ENCODE measurements at places on chromosomes 1 and 21.
A peak's percentile ranks its signal among the peaks of the same experiment; 100 is the strongest.

DNA sequence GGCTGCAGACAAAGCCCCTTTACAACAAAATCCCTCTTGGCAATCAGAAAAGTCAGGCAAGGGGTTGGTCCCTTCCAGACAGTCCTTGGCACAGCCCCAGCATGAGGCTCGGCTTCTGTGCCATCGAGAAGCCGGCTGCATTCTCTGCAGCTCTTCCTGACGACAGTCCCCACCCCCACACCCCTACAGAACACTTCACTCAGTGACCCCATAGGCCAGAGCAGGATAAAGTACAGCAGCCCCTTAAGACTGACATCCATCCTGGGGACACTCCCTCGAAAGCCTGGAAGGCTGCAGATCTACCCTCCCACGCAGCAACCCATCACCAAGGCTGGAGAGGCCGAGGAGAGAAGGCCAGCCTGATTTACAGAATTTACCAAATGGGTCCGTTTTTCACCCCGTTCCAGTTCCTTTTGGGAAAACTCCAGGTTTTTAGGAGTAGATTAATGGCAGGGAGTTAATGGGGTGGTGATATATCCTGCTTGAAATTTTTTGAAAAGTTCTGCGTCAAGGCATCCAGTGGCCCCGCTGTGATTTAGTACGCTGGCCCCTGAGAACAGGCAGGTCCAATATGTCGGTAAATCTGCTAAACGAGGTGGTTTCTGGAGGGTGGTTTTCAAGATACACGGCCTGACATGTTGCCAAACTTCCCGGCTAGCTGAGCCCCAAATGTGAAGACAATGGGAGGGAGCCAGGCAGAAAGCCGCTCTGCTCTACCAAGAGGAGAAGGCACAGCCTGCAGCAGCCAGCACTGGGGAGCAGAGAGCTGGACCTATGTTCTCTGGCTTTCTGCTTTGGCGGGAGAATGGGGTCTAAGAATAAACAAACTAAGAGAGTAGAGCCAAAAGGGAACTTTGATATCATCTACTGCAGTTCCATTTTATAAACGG, 81.7 kb downstream of the SSBP3 start:
- no peak for DNase-seq

DNA sequence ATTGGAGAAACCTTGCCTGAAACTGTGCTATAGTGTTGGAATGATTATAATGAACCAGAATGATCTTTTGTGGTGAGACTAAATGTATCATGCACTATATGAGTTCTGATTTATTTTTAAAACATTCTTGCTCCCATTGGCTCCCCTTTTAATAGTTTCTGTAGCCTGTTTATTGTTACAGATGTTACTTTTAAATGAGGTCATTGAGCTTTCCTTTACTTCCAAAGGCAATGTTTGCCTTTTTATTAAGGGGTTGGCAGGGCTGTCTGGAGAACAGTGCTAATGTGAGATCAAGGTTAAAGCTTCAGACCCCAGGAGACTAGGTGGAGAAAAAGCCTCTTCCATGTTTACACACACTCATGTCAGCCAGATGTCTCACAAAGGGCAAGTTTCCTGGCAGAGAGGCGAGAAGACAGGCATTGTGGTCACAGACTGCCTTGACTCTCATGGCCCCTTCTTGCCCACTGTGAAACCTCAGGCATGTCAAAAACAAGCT, 120.6 kb upstream of the RAVER2 start:
- DNase-seq, result no peak

DNA sequence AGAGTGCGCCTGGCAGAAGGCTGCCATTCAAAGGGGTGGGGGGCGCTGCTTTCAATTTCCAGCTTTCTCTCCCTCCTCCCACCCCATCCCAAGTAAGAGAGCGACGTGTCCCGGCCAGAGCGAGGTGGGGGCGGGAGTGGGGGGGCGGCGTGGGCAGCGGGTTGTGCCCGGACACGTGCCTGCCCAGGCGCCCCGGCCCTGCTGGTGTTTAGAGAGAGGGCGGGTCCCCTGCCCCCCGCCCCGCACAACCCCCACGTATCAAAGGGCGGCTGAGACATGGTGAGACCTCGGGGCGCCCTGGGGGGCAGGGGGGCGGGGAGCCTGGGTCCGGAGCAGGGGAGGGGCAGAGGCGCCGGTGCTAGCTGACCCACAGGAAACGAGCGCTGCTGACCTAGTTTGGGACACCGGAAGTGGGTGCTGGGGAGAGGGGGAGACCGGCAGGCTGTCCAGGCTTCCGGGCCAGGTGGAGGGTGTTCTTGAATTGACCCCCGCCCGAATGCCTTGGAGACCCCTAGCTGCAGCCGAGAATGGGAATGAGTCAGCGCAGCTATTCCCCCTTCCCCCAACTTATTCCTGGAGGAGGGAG, 1.3 kb downstream of the ZBTB7B start:
- peak; percentile 86 for DNase-seq

DNA sequence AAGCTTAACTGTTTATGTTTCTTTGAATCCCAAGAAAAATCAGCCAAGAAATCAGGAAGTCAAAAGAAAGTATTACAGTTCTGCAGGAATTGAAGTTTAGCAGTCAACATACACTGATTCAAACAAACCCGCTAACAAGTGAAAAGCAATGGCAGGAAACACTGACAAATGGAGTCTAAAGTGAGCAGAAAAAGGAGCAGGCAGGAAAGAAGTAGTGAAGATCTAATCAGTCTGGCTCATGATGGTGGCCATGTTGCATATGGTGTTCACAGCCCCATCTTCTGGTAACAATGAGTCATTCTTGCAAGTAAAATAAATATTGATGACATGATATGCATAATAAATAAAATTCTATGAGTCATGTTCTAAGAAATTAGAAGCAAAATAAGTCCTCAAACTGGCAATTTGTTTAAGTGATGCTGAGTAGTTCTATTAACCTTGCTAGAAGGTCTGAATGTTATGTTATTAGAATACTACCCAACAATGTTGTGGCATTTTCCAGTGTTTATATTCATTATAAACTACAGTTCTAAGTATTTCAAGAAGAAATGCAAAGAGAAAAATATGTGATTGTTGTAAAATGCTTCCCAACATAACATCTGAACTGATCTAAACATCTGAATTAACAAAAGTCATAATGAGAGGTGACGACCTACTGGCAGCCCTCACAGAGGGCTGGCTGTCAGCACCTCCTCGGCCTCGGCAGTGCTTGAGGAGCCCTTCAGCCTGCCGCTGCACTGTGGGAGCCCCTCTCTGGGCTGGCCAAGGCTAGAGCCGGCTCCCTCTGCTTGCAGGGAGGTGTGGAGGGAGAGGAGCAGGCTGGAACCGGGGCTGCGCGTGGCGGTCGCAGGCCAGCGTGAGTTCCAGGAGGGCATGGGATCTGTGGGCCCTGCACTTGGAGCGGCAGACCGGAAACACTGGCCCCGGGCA, 5.7 kb upstream of the ACBD6 start:
- peak; percentile 17 for DNase-seq

DNA sequence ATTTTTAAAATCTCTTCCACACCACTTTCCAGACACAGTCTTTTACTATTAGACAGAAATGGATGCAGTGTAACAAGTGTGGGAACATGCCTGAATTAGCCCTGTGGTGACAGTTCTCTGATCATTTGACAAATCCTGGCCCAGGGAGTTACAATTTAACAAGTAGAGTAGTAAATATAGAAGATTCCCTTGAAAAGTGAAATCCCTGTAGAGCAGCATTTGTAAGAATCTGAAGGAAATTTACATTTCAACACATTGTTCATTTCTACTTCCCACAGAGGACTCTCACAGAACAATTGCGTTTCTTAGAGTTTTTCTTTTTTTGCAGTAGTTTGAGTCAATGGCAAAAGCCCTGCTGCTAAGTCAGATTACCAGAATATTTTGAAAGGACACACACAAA, 458.3 kb upstream of the BRINP3 start:
- no peak for DNase-seq

DNA sequence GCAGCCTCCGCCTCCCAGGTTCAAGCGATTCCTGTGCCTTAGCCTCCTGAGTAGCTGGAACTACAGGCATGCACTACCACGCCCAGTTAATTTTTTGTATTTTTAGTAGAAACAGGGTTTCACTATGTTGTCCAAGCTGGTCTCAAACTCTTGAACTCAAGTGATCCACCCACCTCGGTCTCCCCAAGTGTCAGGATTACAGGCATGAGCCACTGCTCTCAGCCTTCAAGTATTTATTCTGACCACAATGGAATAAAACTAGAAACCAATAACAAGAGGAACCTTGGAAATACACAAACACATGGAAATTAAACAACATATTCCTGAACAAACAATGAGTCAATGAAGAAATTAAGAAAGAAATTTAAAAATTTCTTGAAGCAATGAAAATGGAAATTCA, 32.7 kb upstream of the DR1 start:
- no peak for DNase-seq

GRCh38 chr1:150441121-150441520, 46.1 kb upstream of the TARS2 start:
- no peak for DNase-seq

DNA sequence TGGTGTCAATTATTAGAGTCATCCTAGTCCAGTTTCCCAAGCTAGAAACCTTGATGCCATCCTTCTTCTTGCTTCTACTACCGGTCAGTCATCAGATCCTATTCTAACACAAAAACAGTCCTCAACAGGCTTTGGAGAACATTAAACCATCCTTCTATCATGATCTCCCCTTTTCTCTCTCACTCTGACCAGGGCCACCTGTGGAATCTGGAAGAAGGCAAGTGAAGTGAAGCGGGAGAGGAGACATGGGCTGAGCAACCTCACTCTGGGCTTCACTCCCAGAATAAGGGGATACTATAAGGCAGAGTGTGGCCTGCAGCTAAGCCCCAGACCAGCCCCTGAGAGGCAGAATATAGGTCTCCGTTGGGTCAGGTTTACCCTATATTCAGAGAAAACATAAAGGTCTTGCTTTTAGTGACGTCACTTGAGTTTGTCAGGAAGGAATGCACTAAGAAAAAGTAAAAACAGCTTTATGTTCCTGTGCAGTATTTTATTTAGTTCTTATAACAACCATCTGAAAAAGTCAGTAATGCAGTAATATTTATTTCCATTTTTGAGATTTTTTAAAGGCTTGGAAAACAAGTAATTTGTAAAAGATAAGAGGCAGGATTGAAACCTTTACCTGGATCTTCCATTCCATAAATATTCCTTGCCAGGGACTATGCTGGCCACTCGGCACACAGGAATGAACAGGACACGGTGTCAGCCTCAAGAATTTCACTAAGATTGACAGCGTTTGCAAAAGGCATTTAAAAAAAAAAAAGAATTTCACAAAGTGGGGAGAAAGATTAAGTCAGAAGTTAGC, 61.3 kb downstream of the NFASC start:
- no peak for DNase-seq

DNA sequence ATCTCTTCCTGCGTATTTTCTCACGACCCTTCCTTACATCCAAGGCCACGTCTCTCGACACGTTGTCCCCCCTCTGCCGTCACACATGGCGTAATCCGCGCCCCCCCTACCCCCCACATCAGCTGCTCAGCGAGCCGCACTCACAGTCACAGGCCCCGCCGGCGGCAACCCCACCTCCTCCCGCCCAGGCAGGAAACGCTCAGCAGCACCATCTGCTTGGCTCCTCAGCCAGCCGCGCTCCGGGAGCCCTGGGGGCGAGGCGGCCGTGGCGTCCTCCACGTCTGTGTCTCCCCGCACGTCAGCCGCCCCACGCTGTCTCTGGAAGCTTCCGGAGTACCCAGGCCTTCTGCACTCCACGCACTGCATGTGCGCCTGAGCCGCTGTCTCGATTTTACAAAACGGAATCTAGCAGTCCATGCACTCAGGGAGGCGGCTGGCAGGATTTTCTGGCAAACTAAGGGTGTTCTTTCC, 64.6 kb downstream of the SIK1 start:
- peak; percentile 91 for DNase-seq

DNA sequence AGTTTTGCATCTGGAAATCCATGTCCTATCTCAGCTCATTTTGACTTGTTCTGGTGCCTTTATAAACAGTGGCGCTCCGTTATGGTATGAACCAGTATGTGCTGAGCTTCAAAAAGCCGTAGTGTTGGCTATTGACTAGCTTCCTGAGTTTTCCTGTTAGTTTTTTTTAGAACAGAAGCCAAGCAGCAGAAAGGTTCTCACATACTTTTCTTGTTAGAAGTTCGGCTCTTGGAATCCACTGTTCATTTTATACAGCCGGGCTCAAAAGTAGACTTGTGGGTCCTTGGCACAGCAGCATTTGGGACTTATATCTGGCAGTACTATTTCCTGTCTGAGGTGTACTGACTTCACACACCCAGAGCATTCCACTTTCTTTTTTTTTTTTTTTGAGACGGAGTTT, 63.8 kb downstream of the TBCE start:
- DNase-seq, result no peak

DNA sequence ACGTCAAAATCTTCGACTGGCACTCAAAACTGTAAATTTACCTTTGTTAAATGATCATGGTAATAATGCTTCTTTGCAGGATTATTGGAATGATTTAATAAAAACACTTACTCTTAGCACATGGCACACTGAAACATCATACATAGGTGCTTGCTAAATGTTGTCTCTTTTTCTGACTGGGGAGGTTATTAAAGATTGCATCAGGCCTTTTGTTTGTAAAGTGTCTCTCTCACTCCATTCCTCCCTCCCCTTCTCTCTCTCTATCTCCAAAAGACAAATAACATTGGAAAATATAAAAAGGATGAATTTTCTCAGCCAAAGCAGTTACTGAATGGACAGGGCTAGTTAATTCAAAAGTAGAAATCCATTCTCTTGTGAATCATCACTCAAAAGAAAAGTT, 404.2 kb downstream of the DPYD start:
- no peak for DNase-seq

GRCh38 chr1:59593798-59594790, 220.7 kb upstream of the HOOK1 start:
- no peak for DNase-seq

- peak; percentile 52 for DNase-seq
Observed at GRCh38 chr1:93715529-93716126, 34.0 kb upstream of the BCAR3 start.
